HT-29 (cell line): ENCODE measurements at places on chromosomes 13 and 19. TPM values are rescaled to one million over a fixed set of nuclear protein-coding genes. Genes with fewer than 3 reads are reported as not detected.

MYO1F gene
- total RNA-seq = not detected in 2 replicates

NPAS1 gene
- 0.50 TPM in 1 of 2 replicates, not detected in the other for total RNA-seq

ZNF331 gene
- 3.9 and 4.6 TPM in 2 replicates for total RNA-seq

RYR1 gene
- total RNA-seq = 0.94 TPM in 1 of 2 replicates, not detected in the other

CLC gene
- not detected in 2 replicates for total RNA-seq

NTN5 gene
- not detected in 2 replicates for total RNA-seq

OVOL3 gene
- not detected in 2 replicates for total RNA-seq

CCDC194 gene
- 0.81 and 1.6 TPM in 2 replicates for total RNA-seq

STAP2 gene
- total RNA-seq = 69.6 and 74.4 TPM in 2 replicates

TUBA3C gene
- total RNA-seq = not detected in 2 replicates

FAM124A gene
- total RNA-seq = not detected in 2 replicates

POU4F1 gene
- total RNA-seq = not detected in 2 replicates
